ENCODE measurements at places on chromosomes 3 and 15. TPM values are rescaled to one million over a fixed set of nuclear protein-coding genes. Genes with fewer than 3 reads are reported as not detected.

Gene SLC2A2
- 202 TPM for polyA plus RNA-seq

GRCh38 chr15:68991723-68992122, 22.8 kb upstream of the NOX5 start:
- peaks cover 9% of the 10 kb centered on the region for H3K4me1 ChIP-seq
- peak; percentile 64 for DNase-seq
- H3K36me3 ChIP-seq = no peaks in the 10 kb centered on the region
- no peak overlapping the region for H3K4me3 ChIP-seq

Gene CCDC32
- 36.0 TPM for polyA plus RNA-seq

DNA sequence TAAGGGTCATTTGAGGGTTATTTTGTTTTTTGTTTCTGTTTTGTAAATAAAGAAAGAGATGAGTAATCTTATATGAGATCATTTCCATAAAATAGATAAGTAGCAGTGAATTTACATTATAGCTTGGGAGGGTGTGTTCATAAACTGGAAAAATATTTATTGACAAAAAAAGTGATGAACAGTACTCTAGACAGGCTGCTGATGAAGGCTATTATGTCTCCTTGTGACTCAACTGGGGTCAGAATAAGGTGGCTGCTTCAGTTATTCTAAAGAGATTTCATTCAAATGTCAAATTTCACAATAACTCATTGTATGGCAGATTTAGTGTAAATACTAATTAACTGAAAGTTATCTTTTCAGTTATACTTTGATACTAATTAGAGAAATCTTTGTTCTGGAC, 251.1 kb upstream of the CMC1 start:
- H3K27me3 ChIP-seq = no peaks in the 10 kb centered on the region
- H3K36me3 ChIP-seq = no peaks in the 10 kb centered on the region
- H3K27ac ChIP-seq = no peak overlapping the region
- no peak overlapping the region for H3K4me3 ChIP-seq

DNA sequence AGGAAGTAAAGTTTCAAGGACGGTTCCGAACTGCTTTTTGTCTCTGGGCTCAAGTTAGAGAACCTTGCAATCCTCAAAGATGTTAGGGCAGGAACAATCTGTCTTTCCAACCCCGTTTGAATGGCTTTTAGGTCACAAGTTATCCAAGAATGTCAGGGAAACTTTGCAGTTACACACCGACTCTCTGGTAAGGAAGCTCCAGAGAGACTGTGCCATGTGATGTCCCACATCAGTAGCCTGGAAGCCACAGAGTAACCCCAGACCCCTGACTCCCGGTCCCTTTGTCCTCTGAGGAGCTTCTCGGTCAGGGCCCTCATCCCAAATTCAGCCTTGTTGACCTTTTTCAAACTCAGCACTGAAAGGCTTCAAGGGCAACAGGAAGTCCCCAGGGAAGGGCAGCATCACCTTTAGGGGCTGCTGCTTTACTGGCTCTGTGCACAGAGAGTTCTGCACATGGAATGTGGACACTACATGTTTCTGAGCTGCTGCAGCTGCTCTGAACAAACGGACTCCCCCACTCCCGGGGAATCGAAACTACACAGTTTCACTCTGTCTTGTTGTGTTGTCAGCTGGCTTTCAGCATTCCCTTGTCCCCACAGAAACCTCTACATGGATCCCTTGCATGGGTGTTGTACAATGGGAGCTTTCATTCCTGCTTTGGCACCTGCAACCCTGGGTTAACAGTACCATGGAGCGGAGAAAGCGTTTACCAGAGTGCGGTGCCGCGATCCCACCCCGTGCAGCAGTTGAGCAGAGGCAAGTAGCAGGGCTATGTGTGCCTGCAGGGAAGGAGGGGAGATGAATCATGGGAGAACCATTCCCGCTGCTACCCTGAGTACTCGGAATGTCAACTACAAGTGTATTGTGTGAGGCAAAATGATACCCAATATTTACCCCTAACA, 408.2 kb upstream of the THBS1 start:
- H3K4me3 ChIP-seq = no peak overlapping the region
- peak overlapping the region; percentile 62 for H3K27ac ChIP-seq
- peak; percentile 68 for DNase-seq
- H3K27me3 ChIP-seq = no peaks in the 10 kb centered on the region

Gene SLC41A3
- polyA plus RNA-seq = 32.8 TPM

Gene SV2B
- 2.4 TPM for polyA plus RNA-seq

DNA sequence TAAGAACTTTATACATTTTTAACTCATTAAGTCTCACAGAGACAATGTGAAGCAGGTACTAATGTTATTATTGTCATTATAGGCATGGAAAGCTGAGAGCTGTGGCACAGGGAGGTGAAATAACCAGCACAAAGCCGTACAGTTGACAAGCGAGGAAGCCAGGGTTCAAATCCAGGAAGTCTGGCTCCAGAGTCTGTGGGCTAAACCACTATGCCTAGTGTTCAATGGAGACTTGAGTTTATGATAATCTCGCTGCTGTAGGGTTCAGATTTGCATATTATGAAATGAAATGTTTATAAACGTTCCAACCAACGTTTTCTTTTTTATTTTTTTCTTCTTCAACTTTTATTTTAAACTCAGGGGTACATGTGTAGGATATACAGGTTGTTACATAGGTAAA, 60.0 kb downstream of the CHST2 start:
- no peak for DNase-seq
- H3K27me3 ChIP-seq = no peaks in the 10 kb centered on the region
- H3K4me1 ChIP-seq = no peaks in the 10 kb centered on the region
- H3K36me3 ChIP-seq = no peaks in the 10 kb centered on the region

Gene SH2D7
- polyA plus RNA-seq = 2.6 TPM

- H3K4me1 ChIP-seq = peaks cover 13% of the 10 kb centered on the region
- no peak overlapping the region for H3K27ac ChIP-seq
- no peak overlapping the region for H3K4me3 ChIP-seq
- H3K36me3 ChIP-seq = peaks cover 51% of the 10 kb centered on the region
- no peaks in the 10 kb centered on the region for H3K27me3 ChIP-seq
Observed at GRCh38 chr3:113658107-113658506, 38.3 kb downstream of the USF3 start.

Data from large intestine (tissue), 12 donors.